ENCODE measurements at places on chromosomes 7 and 10.

DNA sequence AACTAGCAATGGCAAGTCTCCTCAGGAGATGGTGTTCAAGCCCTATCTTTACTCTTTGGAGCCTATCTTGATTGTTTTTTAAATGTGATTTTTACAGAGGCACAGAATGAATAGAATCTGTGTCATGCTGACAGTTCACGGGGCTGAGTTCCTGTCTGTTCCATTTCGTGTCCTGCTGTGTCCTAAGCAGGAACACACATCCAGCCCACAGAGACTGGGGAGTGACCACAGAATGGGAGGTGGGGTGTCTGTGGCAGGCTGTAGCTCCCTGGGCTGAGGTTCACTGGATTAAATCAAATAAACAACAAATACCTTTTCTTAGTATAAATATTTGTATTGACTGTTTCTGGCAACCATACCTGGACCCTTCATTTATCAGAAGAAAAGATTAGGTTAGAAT, 73.4 kb upstream of the CARD11 start:
- no peak for DNase-seq

DNA sequence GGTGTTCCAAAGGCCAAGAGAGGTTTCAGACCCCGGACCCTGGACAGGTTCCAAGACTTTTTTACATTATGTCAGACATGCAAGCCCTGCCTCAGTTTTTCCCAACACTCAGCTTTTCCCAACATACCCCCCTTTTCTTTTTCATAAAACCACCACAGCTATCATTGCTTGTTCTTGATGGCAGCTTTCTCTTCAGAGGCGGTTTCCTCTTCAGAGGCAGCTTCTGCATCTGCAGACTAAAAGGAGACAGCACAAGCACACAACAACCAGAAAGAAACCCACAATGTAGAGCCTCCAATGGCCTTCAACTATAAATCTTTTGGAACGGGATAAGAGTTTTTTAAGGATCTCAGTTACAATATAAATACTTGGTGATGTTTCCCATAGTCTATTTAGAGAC, 19.3 kb downstream of the GIMAP6 start:
- no peak for DNase-seq

- DNase-seq, result no peak
Measured at GRCh38 chr7:46488607-46489006, 567.5 kb upstream of the IGFBP3 start.

DNA sequence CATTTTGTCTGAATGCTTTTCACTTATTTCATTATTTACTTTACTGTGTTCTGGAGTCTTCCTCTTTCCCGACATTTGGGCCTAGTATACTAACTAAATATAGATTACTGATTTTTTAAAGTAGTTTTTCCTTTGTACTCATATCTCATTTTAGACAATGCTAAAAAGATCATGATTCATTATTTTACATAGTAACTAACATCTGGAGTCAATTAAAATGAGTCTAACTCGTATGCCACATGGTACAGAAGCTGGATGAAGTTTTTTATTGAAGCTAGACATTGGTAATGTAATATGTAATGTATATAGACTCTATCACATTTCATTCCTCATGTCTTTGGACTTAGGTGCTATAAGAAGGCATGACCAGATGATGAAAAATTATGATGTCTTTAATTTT, 156.3 kb upstream of the HGF start:
- no peak for DNase-seq

Measured in NCI-H1105 treated with DMSO at 0.1 percent for 48 hours (cell line).